Osteoblast (primary cell): ENCODE measurements at places on chromosomes 5 and 9. TPM values are rescaled to one million over a fixed set of nuclear protein-coding genes. Genes with fewer than 3 reads are reported as not detected.

SLC6A19 gene
- total RNA-seq = not detected in 2 replicates

POLR3G gene
- total RNA-seq = 1.8 and 3.6 TPM in 2 replicates

TMEM161B gene
- total RNA-seq = 17.4 and 19.2 TPM in 2 replicates

MSMP gene
- total RNA-seq = not detected in 2 replicates

BARHL1 gene
- total RNA-seq = not detected in 2 replicates

UBE2QL1 gene
- under 0.01 and 0.29 TPM in 2 replicates for total RNA-seq

CDC23 gene
- 25.6 and 28.6 TPM in 2 replicates for total RNA-seq

GRCh38 chr9:36322462-36322861 is 64.2 kb upstream of the GNE start:
- no peak overlapping the region for H3K4me3 ChIP-seq
- no peaks in the 10 kb centered on the region for H3K27me3 ChIP-seq
- DNase-seq = peak; percentile 6
- H3K36me3 ChIP-seq = no peaks in the 10 kb centered on the region

DNA sequence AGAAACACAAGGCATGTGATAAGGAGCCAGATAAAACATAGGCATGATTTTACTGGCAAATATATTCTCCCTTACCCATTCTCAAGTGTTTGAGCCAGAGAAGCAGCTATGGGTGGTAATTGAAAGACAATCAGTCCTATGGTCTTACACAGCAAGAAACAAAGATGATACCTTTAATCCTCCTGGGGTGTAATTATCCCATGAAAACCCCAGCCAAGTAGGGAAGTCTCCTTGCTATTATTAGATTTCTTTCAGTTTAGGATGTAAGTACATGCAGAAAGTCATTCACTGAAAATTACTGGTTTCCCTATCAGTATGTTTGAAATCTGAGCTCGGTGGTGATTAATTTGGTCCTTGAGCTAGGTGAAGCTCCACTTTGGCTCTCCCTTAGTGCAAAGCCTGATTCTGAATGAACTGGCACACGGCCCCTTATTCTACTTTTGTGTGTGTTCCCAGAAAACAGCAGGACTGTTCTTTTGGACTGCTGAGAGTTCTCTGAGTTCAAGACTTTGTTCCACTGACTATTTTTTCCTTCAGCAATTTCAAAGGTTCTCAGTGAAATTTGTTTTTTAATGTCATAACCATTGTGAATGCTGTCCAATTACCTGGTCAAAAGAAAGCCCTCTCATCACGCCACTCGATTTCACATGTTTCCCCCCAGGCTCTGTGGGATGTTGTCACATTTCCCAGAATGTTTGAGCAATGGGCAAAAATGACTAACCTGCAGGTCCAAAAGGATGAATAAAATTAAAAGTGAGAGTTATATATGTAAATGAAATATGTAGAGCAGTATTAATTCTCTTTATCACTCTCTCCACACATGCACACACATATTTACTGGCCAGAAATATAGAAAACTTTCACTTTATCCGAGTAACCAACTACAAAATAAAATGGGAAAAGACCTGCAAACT is 343.0 kb downstream of the RAB3C start:
- H3K36me3 ChIP-seq = no peaks in the 10 kb centered on the region
- H3K27ac ChIP-seq = peak overlapping the region; percentile 2
- DNase-seq = no peak
- no peak overlapping the region for H3K4me3 ChIP-seq
- H3K4me1 ChIP-seq = peaks cover 40% of the 10 kb centered on the region

DNA sequence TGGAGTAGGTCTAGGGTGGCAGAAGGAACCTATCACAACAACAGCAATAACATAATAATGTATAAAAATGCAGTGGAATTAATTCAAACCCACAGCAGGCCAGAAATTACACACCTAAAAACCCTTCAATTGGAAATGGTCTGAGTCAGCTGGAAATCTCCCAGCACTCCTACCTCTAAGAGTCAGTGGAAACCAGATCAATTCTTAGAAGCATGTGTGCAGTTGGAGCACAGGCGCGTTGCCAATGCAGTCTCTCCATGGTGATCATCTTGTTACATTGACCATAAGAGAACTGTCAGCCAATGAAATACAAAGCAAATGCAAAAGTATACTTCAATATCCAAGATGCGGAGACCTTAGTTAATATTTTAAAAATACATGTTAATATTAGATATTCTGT is 15.1 kb upstream of the CSNK1G3 start:
- H3K27me3 ChIP-seq = no peaks in the 10 kb centered on the region
- H3K4me1 ChIP-seq = peaks cover 5% of the 10 kb centered on the region
- H3K4me3 ChIP-seq = no peak overlapping the region
- no peak for DNase-seq
- H3K27ac ChIP-seq = no peak overlapping the region
- no peaks in the 10 kb centered on the region for H3K36me3 ChIP-seq

- no peak for DNase-seq
- H3K4me1 ChIP-seq = no peaks in the 10 kb centered on the region
- no peak overlapping the region for H3K27ac ChIP-seq
- H3K36me3 ChIP-seq = no peaks in the 10 kb centered on the region
- no peak overlapping the region for H3K4me3 ChIP-seq
Observed at GRCh38 chr5:87741881-87742280, 329.2 kb upstream of the CCNH start.

- H3K27ac ChIP-seq = no peak overlapping the region
- peaks cover 17% of the 10 kb centered on the region for H3K4me1 ChIP-seq
Observed at GRCh38 chr5:43073597-43074546, 33.8 kb upstream of the ANXA2R start.

DNA sequence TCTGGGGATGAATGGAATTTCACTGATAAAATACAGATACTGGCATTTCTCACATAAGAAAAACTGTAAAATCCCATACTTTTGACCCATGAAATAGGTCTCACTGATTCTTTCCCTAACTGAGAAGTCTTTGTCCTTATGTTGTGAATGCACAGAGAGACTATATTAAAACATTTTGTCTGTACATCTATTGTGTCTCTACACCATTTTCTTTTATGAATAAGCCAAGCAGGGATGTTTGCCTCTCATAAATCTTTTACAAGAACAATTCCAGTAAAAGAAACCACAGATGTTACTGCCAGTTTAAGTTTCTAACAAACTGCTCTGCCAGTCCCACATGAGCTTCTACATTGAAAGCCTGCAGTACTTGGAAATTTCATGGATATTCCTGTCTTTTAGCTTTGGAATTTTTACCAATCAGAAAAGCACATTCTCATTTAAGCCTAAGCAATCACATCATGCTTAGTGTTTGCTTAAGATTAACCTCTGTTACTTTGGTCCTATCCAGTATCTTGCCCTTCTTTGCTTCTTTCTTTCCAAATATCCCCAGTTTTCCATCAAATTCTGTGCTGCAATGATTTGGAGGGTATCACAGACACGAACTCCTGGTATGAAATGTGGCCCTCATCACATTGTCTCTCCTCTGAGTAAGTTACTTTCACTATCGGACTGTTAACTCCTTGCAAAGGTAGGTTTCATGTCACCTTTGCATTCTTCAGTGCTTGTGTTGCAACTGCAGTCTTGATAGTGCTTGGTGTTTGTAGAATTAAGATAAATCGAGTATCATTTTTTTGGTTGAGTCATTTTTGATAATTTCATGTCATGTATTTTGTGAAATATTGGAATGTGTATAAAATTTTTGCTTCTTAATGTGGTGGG is 415.1 kb upstream of the ADAMTSL1 start:
- no peak overlapping the region for H3K4me3 ChIP-seq
- DNase-seq = no peak
- H3K36me3 ChIP-seq = no peaks in the 10 kb centered on the region
- H3K4me1 ChIP-seq = no peaks in the 10 kb centered on the region

DNA sequence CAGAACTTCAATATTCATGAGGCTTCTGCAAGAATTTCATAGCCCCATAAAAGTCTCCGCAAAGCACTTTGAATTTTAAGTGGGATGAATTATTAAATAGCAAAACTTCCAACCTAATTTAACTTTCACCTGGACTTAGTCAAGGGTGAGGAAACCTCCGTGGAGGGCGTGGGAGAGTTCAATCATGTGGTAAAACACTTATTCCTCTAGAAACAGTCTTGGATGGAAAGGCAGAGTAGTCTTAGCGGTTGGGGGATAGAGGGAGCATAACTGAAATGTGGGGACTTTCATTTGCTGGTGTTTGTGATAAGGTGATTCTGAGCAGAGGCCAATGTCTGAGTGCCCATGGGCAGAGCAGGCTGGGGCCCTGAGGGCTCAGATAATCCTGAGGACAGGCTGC is 241.9 kb downstream of the IRX1 start:
- H3K4me3 ChIP-seq = no peak overlapping the region
- no peak for DNase-seq
- H3K27ac ChIP-seq = no peak overlapping the region
- H3K36me3 ChIP-seq = no peaks in the 10 kb centered on the region
- no peaks in the 10 kb centered on the region for H3K4me1 ChIP-seq

GRCh38 chr9:36532353-36532752 is 40.3 kb upstream of the MELK start:
- no peaks in the 10 kb centered on the region for H3K4me1 ChIP-seq
- no peak for DNase-seq
- no peaks in the 10 kb centered on the region for H3K36me3 ChIP-seq

DNA sequence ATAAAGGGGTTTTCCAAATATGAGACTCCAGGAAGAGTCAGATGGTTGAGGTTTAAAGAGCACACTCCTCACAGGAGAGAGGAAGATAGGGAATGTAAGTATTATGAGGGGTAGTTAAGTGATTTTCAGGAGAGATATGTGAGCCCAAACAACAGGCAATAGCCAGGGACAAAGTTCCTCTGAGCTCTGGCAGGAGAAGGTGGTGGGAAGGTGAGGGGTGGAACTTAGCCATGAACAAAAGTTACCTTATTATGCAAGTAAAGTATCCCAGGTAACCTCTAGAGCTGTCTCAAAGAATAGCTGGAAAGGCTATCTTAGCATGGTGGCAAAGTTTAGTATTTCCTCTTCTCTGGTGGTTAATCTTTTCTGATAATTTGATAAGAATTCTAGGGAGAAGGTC is 450.5 kb upstream of the PTPRD start:
- no peak overlapping the region for H3K27ac ChIP-seq
- H3K27me3 ChIP-seq = no peaks in the 10 kb centered on the region
- DNase-seq = no peak
- no peaks in the 10 kb centered on the region for H3K4me1 ChIP-seq
- no peak overlapping the region for H3K4me3 ChIP-seq

DNA sequence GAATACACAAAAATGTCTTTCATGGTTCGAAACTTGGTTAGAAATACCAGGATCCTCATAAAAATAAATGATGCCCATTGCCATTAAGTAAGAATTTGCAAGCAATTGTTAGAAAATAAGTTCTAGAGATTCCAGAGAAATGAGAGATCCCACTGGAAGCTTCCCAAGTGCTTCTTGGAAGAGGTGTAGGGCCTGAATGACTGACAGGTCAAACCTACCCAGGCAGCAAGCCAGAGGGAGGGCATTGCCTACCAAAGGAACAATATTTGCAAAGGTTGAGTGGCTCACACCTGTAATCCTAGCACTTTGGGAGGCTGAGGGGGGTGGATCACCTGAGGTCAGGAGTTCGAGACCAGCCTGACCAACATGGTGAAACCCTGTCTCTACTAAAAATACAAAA is 777.0 kb upstream of the WWC1 start:
- no peak overlapping the region for H3K4me3 ChIP-seq
- DNase-seq = no peak
- no peak overlapping the region for H3K27ac ChIP-seq
- no peaks in the 10 kb centered on the region for H3K27me3 ChIP-seq
- no peaks in the 10 kb centered on the region for H3K4me1 ChIP-seq

DNA sequence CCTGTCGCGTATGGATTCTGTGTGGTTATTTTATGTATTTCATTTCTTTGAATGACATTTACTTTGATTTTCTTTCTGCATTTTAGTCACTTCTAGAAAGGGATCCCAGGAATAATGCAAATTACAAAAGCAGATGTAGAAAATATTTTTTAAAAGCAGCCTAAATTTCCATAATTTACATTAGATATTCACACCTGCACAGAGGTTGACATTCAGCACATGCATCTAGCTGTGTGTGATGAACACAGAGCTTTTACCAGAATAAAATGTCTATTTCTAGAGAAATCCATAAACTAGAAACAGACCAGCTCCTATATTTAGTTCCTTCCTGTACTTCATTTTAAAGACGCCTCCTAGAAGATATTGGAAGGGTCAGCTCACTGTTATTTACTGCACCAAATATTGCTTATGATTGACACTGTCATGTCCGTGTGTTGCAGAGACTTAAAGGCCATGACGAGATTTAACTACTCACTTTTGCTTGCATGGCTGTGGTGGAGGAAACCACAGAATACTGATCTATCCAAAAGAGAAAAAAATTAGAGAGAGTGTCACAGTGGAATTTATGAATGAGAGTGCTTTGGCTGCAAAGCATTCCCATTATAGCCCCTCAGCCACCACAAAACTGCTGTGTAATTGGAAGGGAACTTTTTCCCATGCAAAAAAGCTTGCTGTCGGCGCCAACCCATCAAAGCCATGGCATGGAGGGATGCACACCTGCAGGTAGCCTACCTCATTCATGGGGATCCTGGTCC is 58.1 kb downstream of the EBF1 start:
- peaks cover 55% of the 10 kb centered on the region for H3K4me1 ChIP-seq
- no peak overlapping the region for H3K4me3 ChIP-seq
- no peaks in the 10 kb centered on the region for H3K27me3 ChIP-seq
- peak overlapping the region; percentile 98 for H3K27ac ChIP-seq
- no peak for DNase-seq

DNA sequence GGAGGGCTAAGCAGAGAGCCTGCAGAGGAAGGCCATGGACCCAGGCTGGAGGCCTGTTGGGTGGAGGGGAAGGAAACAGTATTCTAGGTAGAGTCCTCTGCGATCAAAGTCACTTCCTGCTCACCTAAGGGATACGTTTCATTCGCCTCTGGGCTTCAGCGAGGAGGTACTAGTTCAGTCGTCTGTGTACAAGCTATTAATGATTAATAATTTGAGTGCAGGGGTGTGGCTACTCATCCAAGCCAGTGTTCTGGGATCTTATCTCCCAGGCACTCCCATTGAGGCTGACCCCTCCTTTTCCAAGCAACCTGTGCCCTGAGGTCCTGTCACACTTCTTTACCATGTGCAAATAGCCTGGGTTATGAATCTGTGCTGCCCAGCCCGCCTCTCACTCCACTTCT is 25.2 kb downstream of the RALGPS1 start:
- no peaks in the 10 kb centered on the region for H3K36me3 ChIP-seq
- H3K27me3 ChIP-seq = peaks cover 3% of the 10 kb centered on the region
- no peak for DNase-seq
- H3K4me1 ChIP-seq = peaks cover 3% of the 10 kb centered on the region

DNA sequence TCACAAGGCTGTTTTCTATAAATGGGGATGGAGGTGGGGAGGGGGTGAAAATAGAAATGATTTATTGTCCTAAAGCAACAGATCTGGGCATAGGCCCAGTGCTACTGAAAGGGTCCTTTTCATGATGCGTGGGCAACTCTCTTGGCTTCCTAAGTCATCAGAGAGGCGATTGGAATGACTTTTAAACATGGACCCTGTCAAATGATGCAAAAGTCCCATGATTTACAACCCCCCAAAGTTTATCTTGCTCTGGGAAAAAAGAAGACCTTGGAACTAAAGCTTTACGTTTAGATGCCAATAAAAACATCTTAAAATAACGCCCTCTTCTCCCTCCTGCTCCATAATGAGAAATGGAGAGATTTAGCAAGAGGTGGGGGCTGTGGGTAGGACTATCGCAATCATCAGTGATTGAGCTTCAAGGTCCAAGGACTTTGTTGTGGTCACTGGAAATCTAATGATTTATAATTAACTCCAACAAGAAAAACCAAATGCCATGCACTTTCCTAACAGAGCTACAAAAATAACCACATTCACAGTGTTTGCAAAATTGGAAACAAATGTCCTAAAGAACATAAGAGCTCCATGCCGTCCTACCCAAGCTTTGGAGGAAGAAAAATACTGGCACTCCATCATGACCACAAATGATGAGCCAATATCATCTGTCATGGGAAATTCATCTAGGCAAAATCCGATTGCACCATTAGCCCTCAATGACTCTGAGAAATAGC is 167.5 kb upstream of the CLINT1 start:
- no peak overlapping the region for H3K4me3 ChIP-seq
- no peak for DNase-seq
- H3K4me1 ChIP-seq = peaks cover 21% of the 10 kb centered on the region
- H3K36me3 ChIP-seq = no peaks in the 10 kb centered on the region
- H3K27me3 ChIP-seq = no peaks in the 10 kb centered on the region
- H3K27ac ChIP-seq = peak overlapping the region; percentile 47
